Hippocampal formation (tissue), 2 donors: ENCODE measurements at places on chromosomes 13 and 19.

DNA sequence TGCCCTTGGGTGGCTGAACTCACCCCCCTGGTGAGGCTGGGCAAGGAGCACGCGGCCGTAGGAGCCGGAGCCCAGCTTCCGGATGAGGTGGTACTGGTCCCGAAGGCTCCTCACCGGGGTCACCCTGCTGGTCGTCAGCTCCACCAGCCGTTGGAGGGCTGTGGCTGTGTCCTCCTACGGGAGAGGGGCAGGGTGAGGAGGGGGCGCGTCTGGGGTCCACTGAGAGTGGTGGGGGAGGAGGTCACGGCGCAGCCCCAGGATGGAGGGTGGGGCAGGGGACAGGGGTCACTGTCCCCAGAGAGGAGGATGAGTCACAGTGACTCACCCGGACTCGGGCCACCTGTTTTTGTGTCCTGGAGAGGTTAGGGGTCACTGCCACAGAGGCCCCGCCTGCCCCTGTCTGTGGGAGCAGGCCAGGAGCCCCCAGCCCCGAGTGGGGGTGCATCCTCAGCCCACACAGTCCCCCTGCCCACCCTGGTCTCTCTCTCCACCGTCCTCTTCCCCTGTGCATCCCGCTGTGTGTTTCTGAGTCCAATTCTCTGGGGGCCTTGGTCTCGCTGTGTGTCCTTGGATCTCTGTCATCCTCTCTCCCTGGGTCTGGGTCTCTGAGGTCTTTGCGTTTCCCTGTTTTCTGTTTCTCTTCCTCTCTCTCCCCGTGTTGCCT, 435 bp downstream of the SBK3 start:
- no peak for DNase-seq

DNA sequence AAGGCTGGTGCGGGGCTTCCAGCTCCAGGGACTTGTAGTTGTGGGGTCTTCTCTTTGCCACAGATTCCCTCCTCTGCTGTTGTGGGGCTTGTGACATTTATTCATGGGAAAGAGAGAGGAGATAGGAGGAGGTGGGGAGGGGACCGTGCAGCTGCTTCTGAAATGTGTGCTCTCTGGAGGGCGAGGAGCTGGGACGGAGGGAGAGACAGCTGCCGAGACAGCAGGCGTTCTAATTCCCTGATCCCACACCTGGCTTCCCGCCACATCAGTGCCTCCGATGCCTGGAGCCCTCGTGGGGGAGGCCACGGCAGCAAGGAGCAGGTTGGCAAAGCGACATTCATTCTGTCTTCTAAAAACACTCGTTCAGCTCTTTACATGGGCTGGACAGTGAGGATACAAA, 164.4 kb downstream of the USP12 start:
- DNase-seq = no peak

DNA sequence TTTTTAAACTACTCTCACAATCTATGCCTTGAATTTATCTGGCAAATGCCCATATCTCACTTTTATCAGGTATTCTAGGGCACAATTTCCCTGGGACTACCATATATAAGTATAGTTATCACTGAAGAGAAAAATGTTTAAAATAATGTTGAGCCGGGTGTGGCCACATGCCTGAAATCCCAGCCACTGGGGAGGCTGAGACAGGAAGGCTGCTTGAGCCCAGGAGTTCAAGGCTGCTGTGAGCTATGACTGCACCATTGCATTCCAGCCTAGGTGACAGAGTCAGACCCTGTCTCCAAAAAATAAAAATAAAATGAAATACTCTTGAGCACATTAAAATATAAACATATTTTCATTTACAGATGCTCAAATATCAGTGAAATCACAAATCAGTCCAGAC, 4.1 kb downstream of the KATNAL1 start:
- no peak for DNase-seq

DNA sequence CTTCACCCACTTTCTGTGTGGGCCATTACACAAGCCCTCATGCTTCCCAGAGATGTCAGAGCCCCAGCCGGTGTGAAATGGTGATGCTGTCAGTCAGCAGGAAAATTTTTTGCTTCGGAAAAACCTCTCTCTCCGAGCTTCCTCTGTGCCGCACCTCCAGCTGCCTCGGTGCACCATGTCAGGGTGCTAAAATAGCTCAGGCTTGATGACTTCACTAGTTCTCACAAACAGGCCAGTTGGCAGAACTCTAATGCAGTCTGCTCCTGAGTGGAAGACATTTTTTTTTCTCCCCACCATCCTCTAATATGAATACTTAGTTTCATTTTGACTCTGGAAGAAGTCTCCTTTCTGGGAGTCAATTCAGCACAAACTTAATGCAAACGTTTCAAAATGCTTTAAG, 71.3 kb downstream of the KLF12 start:
- no peak for DNase-seq

GRCh38 chr13:32019612-32020233, 11.9 kb upstream of the FRY start:
- DNase-seq = peak; percentile 44

- no peak for DNase-seq
These were observed 56.8 kb downstream of the KCNC3 start for GRCh38 chr19:50272263-50272897.

GRCh38 chr13:106352850-106353249, 182.6 kb downstream of the EFNB2 start:
- no peak for DNase-seq

- no peak for DNase-seq
These were observed 7.8 kb upstream of the MKNK2 start for GRCh38 chr19:2058570-2059421.

DNA sequence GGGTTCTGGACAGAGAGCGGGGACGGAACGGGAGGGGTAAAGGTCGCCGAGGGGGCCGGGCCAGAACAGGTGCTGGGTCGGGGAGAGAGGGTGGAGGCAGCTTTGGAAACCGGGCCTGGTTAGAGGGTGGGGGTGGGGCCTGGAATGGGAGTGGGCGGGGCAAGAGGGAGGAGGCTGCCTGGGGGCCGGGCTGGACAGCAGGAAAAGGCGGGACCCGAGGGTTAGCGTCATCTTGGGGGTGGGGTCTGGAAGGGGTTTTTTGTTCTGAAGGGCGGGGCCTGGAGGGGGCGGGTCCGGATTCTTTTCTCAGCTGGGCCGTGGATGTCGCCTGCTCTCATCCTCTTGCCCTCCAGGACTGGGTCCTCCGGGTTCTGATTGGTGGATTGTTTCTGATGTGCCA, 4.3 kb upstream of the ZNF813 start:
- DNase-seq = peak; percentile 78

- DNase-seq = no peak
These were observed 45.1 kb downstream of the ATP11A start for GRCh38 chr13:112734696-112735547.

DNA sequence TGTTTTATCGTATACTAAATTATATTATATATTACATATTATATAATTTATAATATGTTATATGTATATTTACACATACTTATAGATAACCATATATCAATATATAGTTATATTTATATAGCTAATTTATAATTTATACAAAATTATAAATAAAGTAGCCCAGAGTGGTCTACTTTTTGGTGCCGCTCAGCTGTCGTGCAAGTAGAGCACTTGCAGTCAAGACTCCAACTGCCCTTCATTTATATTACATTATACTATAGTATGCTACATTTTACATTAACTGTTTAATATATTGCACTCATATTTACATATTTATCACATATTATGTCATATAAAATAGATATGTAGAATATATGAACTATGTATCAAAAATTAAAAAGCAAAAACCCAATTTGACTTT, 1124.7 kb upstream of the MIR17HG start:
- DNase-seq = no peak

GRCh38 chr19:39942366-39942730, 7.9 kb upstream of the FCGBP start:
- DNase-seq = no peak

DNA sequence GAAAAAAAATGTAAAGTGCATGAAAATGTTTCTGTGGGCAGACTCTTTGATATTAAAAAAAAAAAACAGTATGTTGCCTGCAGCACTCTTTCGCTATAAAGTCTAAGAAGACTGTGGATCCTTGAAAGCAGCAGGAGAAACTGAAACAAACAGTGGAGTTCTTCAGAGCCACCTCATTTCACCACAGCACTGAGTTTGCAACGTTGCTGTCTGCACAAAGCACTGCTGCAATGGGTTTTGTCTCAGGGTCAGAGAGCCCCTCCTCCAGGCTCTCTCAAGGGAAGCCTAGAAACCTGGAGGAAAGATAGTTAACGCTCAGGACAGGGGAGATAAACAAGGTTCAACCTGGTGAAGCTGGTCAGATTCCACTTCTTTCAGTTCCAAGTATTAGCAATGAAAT, 248.7 kb downstream of the EFNB2 start:
- DNase-seq = no peak

- DNase-seq = no peak
These were observed 9.9 kb upstream of the ZNF14 start for GRCh38 chr19:19742773-19743172.
